ENCODE measurements at places on chromosomes 13 and 19. TPM values are rescaled to one million over a fixed set of nuclear protein-coding genes. Genes with fewer than 3 reads are reported as not detected.

- no peak for DNase-seq
- H3K27me3 ChIP-seq: no peaks in the 10 kb centered on the region
- no peaks in the 10 kb centered on the region for H3K36me3 ChIP-seq
- H3K4me3 ChIP-seq: no peak overlapping the region
These were observed 36.3 kb downstream of the EFNB2 start for GRCh38 chr13:106499113-106499512.

DNA sequence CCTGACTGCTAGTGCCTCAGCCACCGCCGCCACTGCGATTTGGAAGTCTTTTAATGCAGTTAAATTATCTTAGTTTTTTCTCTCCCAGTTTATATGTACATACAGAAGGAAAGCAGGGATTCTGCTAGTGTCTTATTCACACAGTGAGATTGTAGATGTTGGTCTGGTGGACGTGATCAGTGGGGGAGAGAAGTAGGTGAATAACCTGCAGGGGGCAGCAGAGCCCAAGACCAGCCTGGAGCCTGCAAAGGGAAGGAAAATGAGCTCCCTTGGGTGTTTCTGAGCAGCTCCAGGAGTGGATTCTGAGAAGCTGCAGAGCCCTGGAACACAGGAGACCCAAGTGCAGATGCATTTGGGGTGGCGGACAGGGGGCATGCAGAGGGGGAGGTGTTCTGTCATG lies 26.3 kb downstream of the ZNF844 start:
- H3K27ac ChIP-seq: no peak overlapping the region
- H3K4me3 ChIP-seq: no peak overlapping the region
- DNase-seq: peak; percentile 30
- H3K27me3 ChIP-seq: no peaks in the 10 kb centered on the region

- no peaks in the 10 kb centered on the region for H3K27me3 ChIP-seq
- DNase-seq: no peak
- H3K4me3 ChIP-seq: peak overlapping the region; percentile 12
- H3K4me1 ChIP-seq: no peaks in the 10 kb centered on the region
- H3K27ac ChIP-seq: no peak overlapping the region
These were observed 7.5 kb downstream of the ZNF440 start for GRCh38 chr19:11821474-11822109.

Gene ZIC5
- total RNA-seq: not detected

DNA sequence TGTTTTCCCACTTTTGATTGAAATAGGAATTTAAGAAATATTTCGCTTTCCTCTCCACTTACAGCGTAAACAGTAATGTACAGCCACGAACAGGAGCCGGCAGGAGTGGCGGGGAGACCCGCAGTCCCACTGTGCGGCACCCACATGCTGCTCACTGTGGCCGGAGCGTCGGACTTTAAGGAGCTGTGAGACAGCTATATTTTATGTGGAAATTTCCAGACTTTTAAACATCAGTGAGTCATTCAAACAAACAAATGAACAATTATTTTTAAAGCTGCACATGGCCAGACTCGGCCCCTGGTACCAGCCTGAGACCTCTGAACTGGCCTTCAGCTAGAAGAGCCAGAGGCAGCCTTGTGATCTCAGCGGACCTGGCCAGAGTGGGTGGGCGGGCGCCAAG lies 52.5 kb downstream of the CRYL1 start:
- H3K4me3 ChIP-seq: no peak overlapping the region
- H3K27ac ChIP-seq: no peak overlapping the region
- DNase-seq: no peak
- peaks cover 27% of the 10 kb centered on the region for H3K4me1 ChIP-seq
- no peaks in the 10 kb centered on the region for H3K27me3 ChIP-seq

- no peaks in the 10 kb centered on the region for H3K4me1 ChIP-seq
- H3K27ac ChIP-seq: no peak overlapping the region
- no peaks in the 10 kb centered on the region for H3K27me3 ChIP-seq
- peaks cover 4% of the 10 kb centered on the region for H3K36me3 ChIP-seq
- H3K4me3 ChIP-seq: no peak overlapping the region
These were observed 12.6 kb downstream of the QPCTL start for GRCh38 chr19:45705115-45705514.

Gene DKKL1
- total RNA-seq: not detected

Gene TMEM272
- total RNA-seq: 0.35 TPM

DNA sequence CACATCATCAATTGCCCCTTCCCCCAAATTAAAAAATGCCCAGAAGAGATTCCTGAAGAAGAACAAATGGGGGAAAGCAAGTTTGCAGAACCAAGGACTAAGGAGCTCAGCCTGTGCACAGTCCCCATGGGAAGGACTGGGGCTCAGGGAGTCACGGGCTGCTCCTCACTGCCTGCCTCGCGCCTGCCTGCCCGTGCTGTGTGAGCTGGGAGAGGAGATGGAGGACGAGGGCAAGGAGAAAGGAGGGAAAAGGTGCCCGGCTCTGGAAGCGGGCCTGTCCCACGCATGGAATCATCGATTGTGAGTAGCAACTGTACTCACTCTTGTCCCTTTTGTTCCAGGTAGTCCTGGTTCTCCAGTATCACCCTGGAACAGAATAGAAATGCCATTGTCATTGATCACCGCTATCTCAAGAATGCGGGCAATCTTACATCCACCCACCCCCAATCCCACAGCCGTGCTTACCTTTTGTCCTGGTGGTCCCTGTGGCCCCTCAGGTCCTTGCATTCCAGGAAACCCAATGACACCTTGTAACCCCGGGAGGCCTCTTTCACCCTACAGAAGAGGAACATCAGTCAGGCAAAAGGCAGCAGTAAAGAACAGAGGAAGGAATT lies 93.4 kb downstream of the COL4A1 start:
- H3K27me3 ChIP-seq: no peaks in the 10 kb centered on the region
- no peak for DNase-seq
- H3K4me1 ChIP-seq: no peaks in the 10 kb centered on the region
- no peak overlapping the region for H3K4me3 ChIP-seq

DNA sequence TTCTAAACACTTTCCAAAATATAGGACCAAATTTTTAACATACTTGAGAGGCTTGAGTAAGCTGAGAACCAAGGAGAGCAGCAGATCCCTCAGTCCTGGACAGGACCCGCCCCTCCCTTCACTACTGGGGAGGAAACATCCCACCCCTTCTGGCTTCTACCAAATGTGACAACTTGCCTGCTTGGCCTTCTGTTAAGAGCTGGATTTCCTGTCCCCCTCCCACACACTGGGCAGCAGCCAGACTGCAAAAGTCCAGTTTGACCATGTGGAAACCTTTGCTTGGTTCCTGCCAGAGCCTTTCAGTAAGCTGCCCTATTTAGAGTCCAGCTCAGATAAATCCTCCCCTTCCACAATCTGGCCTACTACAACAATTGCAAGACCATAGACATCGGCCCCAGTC lies 84.3 kb downstream of the FGF14 start:
- H3K4me1 ChIP-seq: no peaks in the 10 kb centered on the region
- no peak overlapping the region for H3K4me3 ChIP-seq
- H3K27ac ChIP-seq: no peak overlapping the region
- DNase-seq: no peak
- no peaks in the 10 kb centered on the region for H3K27me3 ChIP-seq
- no peaks in the 10 kb centered on the region for H3K36me3 ChIP-seq

- DNase-seq: no peak
- no peak overlapping the region for H3K4me3 ChIP-seq
- no peaks in the 10 kb centered on the region for H3K36me3 ChIP-seq
- H3K4me1 ChIP-seq: no peaks in the 10 kb centered on the region
- no peaks in the 10 kb centered on the region for H3K27me3 ChIP-seq
These were observed 78.1 kb downstream of the LNX2 start for GRCh38 chr13:27542220-27542619.

- no peak overlapping the region for H3K4me3 ChIP-seq
- no peaks in the 10 kb centered on the region for H3K36me3 ChIP-seq
- no peaks in the 10 kb centered on the region for H3K27me3 ChIP-seq
- H3K4me1 ChIP-seq: no peaks in the 10 kb centered on the region
These were observed 120.1 kb downstream of the RGCC start for GRCh38 chr13:41577436-41577835.

DNA sequence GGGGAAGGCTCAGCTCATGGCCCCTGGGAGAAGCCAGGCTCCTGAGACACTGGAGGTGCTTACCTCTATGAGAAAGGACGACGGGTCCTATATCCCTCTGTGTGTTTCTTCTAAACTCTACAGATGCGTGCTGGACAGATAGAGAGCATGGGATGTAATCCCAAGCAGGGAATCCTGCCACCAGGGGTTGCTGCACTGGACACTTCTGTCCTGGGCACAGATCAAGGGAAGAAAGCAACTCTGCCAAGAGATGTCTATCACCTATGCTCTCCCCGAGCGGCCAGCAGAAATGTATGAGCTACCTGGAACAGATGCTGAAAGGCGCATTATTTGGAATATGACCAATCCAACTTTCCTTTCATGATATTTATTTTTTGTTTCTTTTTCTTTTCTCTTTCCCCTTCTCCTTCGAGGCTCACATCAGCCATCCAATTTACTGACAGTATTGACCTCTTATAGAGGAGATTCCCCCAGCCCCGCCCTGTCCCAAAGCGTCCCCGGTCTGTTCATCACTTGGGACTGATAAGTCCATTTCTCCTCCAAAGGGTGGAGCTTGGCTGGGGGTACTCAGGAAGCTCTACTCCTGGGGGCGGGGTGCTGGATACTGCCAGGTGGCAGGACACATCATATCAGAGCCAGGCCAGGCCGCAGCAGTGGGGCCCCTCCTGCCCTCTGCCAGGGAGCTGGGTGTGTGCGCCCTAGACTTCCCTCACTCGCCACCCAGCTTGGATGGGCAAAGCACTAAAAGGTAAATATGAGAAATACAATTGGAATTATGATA lies 34.2 kb downstream of the TSHZ3 start:
- H3K4me1 ChIP-seq: no peaks in the 10 kb centered on the region
- no peaks in the 10 kb centered on the region for H3K36me3 ChIP-seq
- H3K27me3 ChIP-seq: no peaks in the 10 kb centered on the region
- DNase-seq: no peak
- H3K27ac ChIP-seq: no peak overlapping the region
- no peak overlapping the region for H3K4me3 ChIP-seq
